ENCODE measurements at places on chromosomes 1 and 21. TPM values are rescaled to one million over a fixed set of nuclear protein-coding genes. Genes with fewer than 3 reads are reported as not detected.

EEIG2 gene
- 3.2 TPM for total RNA-seq

LRRC7 gene
- total RNA-seq: 0.13 TPM

OR2L8 gene
- total RNA-seq: not detected

REN gene
- total RNA-seq: not detected
